ENCODE measurements at places on chromosomes 7 and 10.

DNA sequence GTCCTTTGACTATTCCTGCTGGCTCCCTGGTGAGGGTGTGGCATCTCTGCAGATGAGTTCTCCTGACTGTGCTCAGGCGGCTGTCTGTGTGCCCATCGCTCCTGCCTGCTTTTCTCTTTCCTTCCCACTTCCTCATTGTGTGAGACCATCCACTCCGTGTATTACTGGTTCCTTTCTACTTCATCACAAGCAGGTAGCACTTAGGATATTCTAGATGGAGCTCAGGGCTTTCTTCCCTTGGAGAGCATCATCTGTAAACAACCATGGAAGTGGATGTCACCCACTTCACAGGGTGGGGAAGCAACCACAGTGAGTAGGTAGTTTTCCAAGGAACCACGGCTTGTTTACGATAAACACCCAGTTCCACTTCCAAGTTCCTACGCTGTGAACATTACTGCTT, 15.7 kb downstream of the DNAJB6 start:
- DNase-seq = no peak

DNA sequence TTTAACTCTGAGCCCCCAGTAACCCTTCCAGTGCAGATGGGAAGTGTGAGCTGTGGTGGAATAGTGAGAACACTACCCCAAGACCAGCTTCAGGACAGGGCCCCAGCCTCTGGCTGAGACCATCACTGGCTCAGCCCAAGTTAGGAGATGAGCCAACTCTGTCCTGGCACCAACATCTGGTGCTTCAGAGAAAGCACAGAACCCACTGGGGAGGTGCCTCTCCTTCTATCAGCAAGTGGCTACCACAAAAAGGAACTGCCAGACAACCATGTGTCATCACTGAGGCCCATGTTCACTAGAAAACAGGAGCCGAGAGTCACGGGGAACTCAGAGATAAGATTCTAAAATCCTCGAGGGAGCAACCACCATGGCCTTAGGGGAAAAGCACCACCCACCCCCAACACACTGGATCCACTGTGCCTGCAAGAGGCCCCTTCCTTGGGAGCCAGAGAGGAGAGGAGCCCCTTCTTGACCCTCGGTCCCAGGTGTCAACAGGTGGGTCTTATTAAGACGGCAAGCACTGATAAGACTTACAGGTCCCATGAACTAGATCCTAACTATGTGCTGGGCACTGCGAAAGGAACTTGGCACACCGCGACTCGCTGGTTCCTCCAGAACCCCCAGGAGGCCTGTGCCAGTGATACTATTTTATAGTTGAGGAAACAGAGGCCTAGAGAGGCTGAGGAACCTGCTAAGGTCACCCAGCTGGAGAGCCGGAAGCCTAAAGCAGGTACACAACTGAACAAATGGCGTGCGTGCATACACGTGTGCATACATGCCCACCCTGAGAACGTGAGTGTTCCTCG, 102.7 kb downstream of the FAM53B start:
- no peak for DNase-seq

DNA sequence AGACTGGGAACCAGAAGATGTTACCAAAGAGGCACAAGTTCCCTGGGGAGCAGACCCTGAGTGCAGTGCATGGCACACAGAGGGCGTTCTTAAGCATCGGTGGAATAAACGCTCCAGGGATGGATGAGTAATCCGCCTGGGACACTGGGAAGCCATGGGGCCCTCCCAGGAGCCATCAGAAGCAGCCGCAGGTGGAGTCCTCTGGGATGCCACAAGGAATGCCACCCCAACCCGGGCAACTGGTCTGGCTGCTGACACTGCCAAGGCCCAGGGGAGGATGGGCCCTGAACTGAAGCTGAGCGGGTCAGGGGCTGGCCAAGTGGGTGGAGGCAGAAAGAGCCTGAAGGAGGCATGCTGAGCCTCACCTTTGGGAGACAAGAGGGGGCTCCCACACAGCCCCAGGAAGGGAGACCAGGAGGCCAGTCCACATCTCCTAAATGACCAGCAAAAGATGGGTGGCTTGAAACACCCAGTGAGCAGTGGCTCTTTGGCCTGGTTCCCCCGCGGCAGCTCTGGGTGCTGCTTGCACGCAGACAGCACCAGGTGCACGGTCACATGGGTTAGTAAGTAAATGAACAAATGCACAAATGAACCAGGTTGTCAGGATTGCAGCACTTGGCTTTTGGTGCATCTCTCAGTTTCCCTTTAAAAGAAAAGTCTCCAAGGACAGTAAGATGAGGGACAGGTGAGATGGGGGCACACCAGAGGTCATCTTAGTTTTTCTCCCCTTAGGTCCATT, 141.3 kb upstream of the ZMIZ1 start:
- DNase-seq = no peak

GRCh38 chr10:22615819-22616499, 98.4 kb downstream of the PIP4K2A start:
- peak; percentile 48 for DNase-seq

DNA sequence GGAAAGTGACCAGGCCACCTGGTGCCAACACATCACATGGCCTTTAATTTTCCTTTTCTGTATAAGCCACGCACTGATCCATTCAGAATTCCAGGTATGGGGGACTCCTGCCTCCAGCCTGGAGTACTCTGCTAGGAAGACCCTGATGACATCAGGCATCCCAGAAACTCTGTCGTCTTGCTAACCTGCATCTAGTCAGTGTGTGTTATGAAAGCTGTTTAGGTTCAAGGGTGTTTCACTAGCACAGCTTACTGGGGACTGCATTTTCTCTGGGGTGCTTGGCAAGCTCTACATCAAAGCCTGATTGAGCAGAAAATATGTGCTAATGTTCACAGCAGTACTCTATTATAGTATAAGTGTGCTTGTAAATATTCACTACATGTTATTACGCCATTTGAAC, 100.6 kb upstream of the MGMT start:
- DNase-seq = no peak

DNA sequence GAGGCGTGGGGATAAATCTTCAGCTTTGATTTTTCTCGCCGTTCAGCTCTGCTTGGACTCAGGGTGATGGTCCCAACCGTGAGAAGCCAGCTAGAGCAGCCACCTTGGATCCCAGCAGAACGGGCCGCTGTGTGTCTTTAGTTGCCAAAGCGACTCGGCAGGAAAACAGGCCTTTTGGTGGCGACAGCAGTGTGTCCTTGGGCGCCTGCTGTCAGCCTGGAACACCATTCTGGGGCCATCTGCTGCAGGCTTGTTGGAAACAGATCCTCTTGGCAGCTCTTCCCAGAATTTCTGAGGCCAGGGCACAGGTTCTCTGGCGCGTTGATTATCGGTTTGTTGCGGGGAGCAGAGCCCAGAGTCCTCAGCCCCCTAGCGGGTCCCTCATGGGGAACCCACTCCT, 97.6 kb downstream of the CUX1 start:
- DNase-seq = no peak

DNA sequence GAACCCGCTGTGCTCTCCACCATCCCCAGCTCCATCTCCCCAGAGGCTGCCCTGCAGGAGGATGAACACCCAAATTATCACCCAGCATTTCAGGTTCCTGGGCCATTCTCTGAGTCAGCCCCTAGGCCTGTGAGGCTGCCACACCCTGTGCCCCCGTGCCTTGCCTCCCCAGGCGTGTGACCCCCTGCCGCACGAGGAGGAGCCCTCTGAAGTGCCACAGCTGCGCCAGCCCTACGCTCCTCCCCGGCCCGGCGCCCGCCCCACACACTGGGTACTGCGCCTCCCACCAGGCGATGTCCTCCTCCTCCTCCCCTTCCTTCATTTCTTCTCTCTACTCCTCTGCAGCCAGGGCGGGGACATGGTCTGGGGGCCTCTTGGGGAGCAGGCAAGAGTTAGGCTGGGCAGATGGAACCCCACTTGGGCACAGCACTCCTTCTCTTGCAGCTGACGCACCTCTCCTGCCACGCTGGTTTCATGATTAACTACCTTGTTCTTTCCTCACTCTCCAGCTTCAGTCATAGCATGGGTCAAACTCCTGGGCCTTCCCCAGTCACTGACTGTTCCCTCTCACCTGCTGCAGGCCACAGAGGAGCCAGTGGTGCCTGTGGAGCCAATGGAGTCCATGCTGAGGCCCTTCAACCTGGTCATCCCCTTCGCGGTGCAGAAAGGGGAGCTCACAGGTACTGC, 12.7 kb upstream of the ATP6V1F start:
- no peak for DNase-seq

DNA sequence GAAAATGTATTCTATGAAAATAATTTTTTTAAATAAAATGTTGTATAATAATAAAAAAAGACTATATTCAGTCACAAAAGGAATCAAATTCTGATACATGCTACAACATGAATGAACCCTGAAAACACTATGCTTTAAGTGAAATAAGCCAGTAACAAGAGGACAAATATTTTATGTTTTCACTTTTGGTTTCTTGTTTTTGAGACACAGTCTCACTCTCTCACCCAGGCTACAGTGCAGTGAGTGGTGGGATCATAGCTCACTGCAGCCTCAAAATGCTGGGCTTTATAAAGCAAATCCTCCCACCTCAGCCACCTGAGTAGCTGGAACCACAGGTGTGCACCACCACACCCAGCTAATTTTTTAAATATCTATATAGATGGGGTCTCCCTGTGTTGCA, 64.2 kb downstream of the CNOT4 start:
- DNase-seq = no peak

GRCh38 chr10:71132321-71132810, 80.0 kb upstream of the UNC5B start:
- DNase-seq = no peak
